ENCODE measurements at places on chromosomes 6 and 20.

- DNase-seq: no peak
Observed at GRCh38 chr20:61292391-61292790, 40.3 kb downstream of the CDH4 start.

- DNase-seq: no peak
Observed at GRCh38 chr6:35839019-35839418, 33.9 kb downstream of the LHFPL5 start.

DNA sequence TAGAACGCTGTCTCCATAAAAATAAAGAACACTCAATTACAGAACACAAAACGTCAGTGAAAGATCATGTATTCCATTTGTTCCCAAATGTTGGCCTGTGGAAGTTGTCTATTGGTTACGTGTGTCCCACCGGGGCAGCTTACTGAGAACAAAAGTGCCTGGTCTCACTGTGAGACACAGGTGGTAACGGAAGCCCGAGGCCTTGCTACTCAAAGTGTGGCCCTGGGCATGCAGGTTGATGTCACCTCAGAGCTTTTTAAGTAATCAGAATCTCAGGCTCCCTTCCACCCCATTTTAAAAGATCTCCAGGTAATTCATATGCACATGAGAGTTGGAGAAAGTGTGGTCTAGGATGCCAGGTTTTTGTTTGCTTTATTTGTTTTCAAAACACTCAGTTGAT lies 422.5 kb upstream of the OPRM1 start:
- no peak for DNase-seq

GRCh38 chr6:143150281-143150680 lies 89.6 kb downstream of the AIG1 start:
- DNase-seq: no peak

- no peak for DNase-seq
Observed at GRCh38 chr6:114055349-114055748, 84.4 kb upstream of the HDAC2 start.

DNA sequence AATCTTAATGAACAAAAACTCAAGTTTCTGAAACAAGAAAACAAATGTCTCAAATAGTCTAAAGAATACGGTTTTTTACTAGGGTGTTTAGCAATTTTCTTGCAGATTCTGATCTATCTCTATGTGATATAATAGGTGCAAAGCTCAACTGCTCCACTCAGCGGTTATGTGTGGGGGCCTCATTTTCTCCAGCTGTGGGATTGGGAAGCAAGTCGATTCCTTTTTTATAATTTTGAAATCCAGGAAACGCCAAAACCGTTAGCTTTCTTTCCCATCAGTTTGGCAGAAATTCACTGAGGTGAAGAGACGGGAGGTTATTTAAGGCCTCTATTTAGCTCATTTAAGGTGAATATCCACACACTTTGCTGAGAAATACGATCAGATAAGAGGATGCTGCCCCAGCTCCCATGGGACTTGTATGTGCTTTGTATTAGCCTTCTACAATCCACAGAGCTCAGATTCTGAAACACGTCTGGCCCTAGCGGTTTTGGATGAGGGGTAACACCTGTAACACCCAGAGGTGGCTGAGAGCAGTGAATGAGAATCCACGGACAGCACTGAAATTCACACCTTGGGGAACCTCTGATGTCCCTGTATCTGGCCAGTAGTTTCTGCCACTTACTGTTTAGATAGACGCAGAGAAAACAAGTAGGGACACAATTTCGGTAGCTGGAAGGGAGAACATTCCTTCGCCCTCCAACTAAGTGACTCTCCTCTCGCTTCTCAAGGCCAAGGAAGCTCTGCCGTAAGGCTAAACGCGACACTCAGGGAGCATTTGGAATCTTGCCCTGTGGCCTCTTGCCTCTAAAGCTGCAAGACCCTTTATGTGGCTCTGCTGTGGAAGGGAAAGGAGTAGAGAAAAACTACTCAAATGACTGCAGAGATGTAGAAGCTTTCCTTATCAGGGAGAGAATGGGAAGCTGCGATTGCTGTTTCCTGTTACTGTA lies 6.5 kb upstream of the BCAS4 start:
- no peak for DNase-seq

DNA sequence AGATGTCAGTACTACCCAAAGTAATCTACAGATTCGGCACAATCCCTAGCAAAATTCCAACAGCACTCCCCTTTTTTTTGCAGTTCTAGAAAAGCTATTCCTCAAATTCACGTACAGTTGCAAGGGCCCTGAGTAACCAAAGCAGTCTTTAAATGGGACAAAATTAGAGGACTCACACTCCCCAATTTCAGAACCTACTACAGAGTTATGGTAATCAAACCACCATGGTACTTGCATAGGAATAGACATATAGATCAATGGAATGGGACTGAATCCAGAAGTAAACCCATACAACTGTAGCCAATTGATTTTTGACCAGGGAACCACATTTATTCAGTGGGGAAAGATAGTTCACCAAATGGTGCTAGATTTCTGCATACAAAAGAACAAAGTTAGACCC lies 350.8 kb downstream of the CDKAL1 start:
- no peak for DNase-seq

DNA sequence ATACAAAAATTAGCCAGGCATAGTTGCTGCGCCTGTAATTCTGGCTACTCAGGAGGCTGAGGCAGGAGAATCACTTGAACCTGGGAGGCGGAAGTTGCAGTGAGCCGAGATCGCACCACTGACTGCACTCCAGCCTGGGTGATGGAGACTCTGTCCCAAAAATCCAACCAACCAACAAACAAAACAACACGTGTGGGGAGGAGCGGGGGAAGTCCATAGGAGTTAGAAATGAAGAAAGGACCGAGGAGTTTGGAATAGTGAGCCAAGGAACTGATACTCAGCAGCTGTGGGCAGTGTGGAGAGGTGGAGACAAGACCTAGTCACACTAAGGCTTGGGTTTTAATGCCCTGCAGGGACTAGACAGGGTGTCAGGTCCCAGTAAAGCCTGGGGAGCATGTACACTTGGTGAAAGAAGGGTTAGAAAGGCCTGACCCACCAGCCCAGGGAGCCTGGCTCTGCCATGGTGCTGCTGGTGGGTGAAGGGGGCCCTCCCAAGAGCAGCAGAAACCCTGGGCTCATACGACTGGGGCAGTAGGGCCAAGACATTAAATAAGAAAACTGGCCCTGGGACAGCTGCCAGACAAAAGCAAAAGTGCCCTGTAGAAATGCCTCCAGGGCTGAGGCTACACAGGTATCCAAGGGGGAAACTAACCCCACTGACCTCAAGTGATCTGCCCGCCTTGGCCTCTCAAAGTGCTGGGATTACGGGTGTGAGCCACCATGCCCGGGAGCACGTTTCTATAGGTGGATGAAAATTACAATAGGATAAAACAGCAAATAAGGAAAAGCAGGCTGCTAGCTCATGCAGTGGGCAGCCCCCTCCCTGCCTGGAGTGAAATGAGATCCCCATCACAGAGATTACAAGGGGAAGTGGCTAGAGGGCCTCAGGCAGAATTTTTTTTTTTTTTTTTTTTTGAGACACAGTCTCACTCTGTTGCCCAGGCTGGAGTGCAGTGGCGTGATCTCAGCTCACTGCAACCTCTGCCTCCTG lies 58.0 kb downstream of the MYH7B start:
- no peak for DNase-seq

DNA sequence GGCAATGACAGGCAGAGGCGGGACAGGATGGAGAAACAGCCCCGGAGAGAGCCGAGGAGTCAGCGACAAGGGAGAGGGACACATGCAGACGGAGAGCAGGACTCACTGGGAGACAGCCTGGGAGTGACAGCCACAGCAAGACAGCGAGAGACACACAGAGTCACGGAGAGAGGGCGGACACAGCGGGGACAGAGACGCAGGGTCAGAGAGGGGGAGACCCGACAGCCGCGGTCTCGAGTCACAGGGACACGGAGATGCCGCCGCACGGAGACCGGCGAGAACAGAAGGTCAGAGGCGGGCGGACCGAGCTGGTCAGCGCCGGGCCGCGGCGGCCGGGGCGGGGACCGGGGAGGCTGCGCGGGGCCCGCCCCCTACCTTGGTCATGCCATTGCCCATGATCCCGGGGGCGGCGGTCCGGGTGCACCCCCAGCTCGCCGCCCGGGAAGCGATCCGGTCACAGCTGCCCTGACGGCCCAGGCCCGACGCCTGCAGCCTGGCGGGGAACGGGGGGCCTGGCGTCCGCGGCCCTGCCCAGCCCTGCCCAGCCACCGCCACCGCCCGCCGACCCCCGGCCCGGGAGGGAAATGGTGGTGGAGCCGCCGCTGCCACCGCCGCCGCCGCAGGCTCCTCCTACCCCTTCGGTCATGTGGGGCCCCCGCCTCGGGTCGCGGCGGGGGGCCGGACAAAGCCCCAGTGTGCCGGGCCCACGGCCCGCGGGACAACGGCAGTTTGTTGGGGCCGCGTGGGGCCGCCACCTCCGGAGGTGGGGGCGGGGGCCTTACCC lies at the start of the genes DUSP15 and TTLL9:
Gene DUSP15 (minus strand): TSS at position 586 of the 784 bp plus-strand sequence. CDS start 190 bp downstream, at position 396.
Gene TTLL9 (plus strand): TSS at position 693 of the 784 bp plus-strand sequence. CDS start 493 bp downstream, outside the sequence.
- no peak for DNase-seq

GRCh38 chr6:134880487-134881190 lies 69.3 kb downstream of the ALDH8A1 start:
- no peak for DNase-seq

DNA sequence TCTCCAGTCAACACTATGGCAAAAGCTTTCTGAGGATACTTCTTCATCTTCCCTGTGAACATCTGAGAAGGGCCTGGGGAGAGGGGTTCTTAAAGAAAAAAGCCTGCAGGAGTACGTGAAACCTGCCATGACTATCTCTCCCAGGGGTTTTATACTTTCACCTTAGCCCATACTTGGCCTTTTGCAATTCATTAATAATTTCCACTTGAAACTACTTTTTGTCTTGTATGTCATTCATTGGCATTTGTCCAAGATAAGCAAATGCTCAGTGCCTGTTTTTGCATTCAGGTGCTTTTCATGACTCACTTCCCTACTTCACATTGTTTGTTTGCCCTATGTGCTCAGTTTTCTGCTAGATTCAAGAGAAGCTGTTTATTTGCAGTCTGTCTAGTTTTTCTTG lies 580.3 kb upstream of the GJE1 start:
- DNase-seq: no peak

DNA sequence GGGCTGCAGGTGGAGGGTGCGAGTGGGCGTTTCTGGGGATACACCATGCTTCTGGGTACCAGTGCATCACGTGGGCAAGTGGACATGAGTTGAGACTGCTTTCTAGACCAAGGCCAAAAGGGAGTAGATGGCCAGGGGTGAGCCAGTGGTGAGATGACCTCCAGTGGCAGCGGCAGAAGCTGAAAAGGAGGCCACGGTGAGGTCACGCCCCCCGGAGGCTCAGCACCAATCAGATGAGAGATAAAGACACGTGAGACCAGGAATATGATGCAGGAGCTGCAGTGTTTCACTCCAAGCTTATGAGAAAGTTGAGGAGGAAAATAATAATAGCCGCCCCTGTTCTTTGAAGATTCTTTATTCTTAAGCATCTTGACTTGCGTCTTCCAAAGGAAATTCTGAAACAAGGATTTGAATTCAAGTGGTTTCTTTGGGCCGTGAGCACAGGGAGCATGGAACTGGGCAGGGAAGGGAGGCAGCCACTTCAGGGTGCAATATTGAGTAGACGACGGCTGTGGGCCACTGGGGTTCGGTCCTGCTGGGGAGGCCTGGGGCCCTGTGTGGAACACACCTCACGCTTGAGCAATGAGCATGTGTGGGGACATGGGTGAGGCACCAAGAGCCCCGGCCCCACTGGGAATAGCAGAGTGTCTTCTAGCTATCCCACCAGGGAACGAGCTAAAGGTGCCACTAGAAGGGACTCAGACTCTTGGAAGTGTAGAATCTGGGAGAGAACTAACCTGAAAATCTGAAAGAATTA lies 156.7 kb upstream of the LRFN2 start:
- no peak for DNase-seq

GRCh38 chr6:53547811-53548496 lies 3.1 kb upstream of the GCLC start:
- DNase-seq: peak; percentile 96
